ENCODE measurements at places on chromosomes 7 and 10.

GRCh38 chr7:80186721-80187120 lies 52.1 kb downstream of the GNAI1 start:
- H3K27ac ChIP-seq, result no peak overlapping the region
- peaks cover 5% of the 10 kb centered on the region for H3K4me1 ChIP-seq
- DNase-seq, result no peak
- H3K4me3 ChIP-seq, result no peak overlapping the region
- H3K36me3 ChIP-seq, result no peaks in the 10 kb centered on the region

DNA sequence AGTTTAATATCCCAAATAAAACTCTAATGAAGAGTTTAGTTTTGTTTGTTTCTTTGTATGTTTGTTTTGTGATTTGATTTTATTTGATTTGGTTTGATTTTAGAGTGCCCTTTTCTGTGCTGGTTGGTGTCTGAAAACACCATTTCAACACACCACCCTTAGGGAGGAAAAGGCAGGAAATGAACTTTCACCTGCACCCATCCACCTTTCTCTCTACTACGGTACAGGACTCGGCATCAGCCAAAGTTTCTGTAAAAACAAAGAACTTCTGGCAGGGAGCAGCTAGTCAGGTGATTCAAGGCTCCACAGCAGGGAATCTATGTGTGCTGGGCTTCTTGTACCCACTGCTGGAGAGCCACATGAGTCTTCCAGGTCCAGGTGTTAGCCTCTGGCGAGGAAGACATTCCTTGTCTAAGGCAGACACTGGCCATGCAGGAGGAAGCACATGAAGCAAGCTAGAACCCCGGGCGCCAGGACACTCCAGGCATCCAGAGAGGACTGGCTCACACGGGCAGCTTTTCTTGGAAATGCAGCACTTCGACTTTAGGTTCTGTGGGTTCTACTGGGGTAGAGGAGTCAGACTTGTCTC lies 22.1 kb upstream of the STK17A start:
- no peak for DNase-seq
- H3K4me1 ChIP-seq, result peaks cover 2% of the 10 kb centered on the region
- no peak overlapping the region for H3K27ac ChIP-seq
- H3K36me3 ChIP-seq, result no peaks in the 10 kb centered on the region
- no peak overlapping the region for H3K4me3 ChIP-seq

DNA sequence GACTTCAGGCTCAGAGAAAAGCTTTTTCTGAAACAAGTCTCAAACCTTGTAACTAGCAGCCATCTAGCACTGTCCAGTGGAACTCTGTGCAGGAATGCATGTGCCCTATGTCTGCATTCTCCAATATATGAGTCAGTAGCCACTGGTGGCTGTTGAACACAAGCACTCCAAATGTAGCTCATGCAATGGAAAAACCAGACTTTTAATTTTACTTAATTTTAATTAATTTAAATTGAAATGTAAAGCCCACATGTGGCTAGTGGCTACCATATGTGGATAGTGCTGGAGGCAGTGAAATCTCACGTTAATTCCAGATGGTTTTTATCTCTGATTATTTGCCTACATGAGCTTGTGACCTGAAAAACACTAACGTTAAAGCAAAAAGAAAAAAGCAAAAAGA lies 225.1 kb downstream of the GATA3 start:
- no peak overlapping the region for H3K27ac ChIP-seq
- H3K4me3 ChIP-seq, result no peak overlapping the region
- no peaks in the 10 kb centered on the region for H3K27me3 ChIP-seq
- H3K36me3 ChIP-seq, result no peaks in the 10 kb centered on the region
- no peaks in the 10 kb centered on the region for H3K4me1 ChIP-seq
- DNase-seq, result no peak

GRCh38 chr7:67496589-67496988 lies 500.0 kb downstream of the TYW1 start:
- no peak overlapping the region for H3K27ac ChIP-seq
- H3K4me1 ChIP-seq, result no peaks in the 10 kb centered on the region
- H3K27me3 ChIP-seq, result no peaks in the 10 kb centered on the region
- H3K36me3 ChIP-seq, result no peaks in the 10 kb centered on the region
- no peak for DNase-seq

- H3K27ac ChIP-seq, result no peak overlapping the region
- DNase-seq, result no peak
- no peaks in the 10 kb centered on the region for H3K4me1 ChIP-seq
- H3K36me3 ChIP-seq, result no peaks in the 10 kb centered on the region
Measured at GRCh38 chr7:2821161-2821841, 22.8 kb downstream of the GNA12 start.

- no peak for DNase-seq
- H3K36me3 ChIP-seq, result no peaks in the 10 kb centered on the region
- no peak overlapping the region for H3K27ac ChIP-seq
Measured at GRCh38 chr7:102288285-102288930, 1.7 kb downstream of the SH2B2 start.

GRCh38 chr7:111690364-111691111 lies 128.2 kb upstream of the IMMP2L start:
- H3K27ac ChIP-seq, result no peak overlapping the region
- H3K27me3 ChIP-seq, result no peaks in the 10 kb centered on the region
- H3K4me1 ChIP-seq, result no peaks in the 10 kb centered on the region
- no peak for DNase-seq
- no peak overlapping the region for H3K4me3 ChIP-seq

- peaks cover 66% of the 10 kb centered on the region for H3K4me1 ChIP-seq
- DNase-seq, result peak; percentile 29
- no peaks in the 10 kb centered on the region for H3K27me3 ChIP-seq
- H3K27ac ChIP-seq, result peak overlapping the region; percentile 76
- H3K4me3 ChIP-seq, result peak overlapping the region; percentile 76
- peaks cover 8% of the 10 kb centered on the region for H3K36me3 ChIP-seq
Measured at GRCh38 chr10:131901181-131901829, 497 bp downstream of the PPP2R2D start.

GRCh38 chr10:48501226-48501625 lies 103.6 kb downstream of the ARHGAP22 start:
- DNase-seq, result no peak
- no peaks in the 10 kb centered on the region for H3K4me1 ChIP-seq
- H3K27me3 ChIP-seq, result peaks cover 34% of the 10 kb centered on the region

GRCh38 chr7:32658467-32658869 lies 163.2 kb downstream of the AVL9 start:
- no peaks in the 10 kb centered on the region for H3K4me1 ChIP-seq
- no peak for DNase-seq
- H3K4me3 ChIP-seq, result no peak overlapping the region
- no peak overlapping the region for H3K27ac ChIP-seq

DNA sequence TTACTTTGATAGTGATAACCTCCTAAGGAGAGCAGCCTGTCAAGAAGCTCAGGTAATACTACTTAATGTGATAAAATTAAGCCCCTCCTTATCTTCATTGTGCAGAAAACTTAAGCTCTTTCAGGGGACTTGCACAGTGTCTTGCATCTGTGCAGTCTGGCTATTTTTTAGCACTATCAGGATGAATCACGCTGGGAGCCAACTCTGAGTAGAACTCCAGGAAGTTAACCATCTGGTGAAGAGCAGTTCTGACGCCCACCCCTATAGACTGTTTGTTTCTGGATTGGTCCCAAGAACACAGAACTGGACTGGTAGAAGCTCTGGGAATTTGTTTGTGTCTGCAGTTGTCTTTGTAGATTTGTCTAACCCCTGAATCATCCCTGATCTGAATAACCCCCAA lies 41.9 kb downstream of the AGK start:
- H3K4me1 ChIP-seq, result peaks cover 12% of the 10 kb centered on the region
- no peaks in the 10 kb centered on the region for H3K27me3 ChIP-seq
- no peak for DNase-seq

GRCh38 chr10:63355682-63356081 lies 110.1 kb downstream of the JMJD1C start:
- DNase-seq, result no peak
- no peaks in the 10 kb centered on the region for H3K27me3 ChIP-seq
- no peaks in the 10 kb centered on the region for H3K36me3 ChIP-seq
- no peak overlapping the region for H3K27ac ChIP-seq
- H3K4me3 ChIP-seq, result no peak overlapping the region
- H3K4me1 ChIP-seq, result no peaks in the 10 kb centered on the region

GRCh38 chr10:3935141-3935540 lies 150.1 kb upstream of the KLF6 start:
- DNase-seq, result peak; percentile 10
- no peaks in the 10 kb centered on the region for H3K36me3 ChIP-seq
- no peak overlapping the region for H3K4me3 ChIP-seq
- H3K4me1 ChIP-seq, result peaks cover 13% of the 10 kb centered on the region
- peak overlapping the region; percentile 87 for H3K27ac ChIP-seq

DNA sequence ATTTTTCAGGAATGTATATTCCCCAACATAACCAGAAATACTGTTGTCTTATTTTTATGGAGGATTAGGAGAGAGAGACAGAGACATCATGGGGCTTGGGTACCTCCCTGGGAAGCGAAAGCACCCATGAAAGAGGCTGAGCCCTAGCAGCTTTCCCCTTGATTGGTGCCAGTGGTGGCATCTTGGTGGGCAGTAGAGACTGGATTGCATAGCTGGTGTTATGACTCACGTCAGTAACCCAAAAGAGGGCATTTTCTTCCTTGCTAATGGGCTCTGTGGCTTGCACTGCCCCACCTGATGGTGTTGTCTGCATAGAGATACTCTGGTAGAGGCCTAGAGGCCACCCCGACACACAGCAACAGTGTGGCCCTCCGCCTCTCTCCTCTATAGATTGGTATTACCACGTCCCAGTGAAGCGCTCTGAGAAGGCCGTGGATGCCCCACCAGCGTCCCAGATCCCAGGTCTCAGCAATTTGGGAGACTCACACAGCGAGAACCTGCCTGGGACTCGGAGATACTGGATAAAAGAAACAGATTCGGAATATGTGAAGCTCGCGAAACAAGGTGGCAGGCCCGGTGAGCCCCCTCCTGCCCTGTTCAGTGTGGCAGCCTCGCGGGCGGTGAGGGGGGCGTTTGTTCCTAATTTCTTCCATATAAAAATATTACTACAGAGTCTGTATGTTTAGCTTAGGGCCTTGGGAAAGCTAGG lies 5.8 kb downstream of the C7orf57 start:
- no peak for DNase-seq
- H3K27ac ChIP-seq, result no peak overlapping the region
- H3K4me3 ChIP-seq, result no peak overlapping the region
- H3K27me3 ChIP-seq, result peaks cover 7% of the 10 kb centered on the region
- no peaks in the 10 kb centered on the region for H3K36me3 ChIP-seq

DNA sequence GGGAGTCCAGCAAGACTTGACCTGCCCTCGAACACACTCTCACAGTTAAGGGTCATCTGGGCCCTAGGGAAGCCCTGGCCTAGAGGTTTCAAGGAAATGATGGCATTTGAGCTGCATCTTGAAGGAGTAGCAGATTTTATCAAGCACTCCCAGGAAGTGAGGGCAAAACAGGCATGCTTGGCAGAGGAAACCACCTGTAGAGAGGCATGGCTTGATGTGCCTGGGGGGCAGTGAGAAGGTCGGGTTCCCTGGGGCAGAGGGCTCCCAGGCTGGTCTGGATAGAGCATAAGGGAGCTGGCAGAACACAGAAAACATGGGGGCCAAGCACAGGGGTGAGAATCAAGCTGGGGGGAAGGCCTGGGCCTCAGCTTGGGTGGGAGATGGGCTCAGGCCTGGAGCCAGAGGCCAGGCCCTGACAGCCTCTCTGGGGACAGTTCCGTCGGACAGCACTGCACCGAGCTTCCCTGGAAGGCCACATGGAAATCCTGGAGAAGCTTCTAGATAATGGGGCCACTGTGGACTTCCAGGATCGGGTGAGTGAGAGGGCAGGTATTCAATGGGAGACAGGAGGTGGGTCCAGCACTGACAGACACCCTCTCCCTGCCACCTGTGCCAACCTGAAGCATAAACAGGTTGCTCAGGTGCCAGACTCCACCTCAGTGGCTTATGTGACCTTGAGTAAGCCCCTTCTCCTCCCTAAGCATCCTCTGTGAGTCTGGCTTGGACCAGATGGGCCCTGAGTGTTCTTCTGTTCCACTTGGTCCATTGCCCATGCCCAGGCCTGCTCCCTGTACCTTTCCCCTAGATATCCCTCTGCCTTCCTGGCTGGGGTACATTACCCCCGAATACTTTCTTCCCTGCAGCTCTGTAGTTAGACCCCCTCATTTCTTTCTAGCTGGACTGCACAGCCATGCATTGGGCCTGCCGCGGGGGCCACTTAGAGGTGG lies 3.5 kb upstream of the HOGA1 start:
- H3K27me3 ChIP-seq, result no peaks in the 10 kb centered on the region
- no peaks in the 10 kb centered on the region for H3K4me1 ChIP-seq

- H3K36me3 ChIP-seq, result no peaks in the 10 kb centered on the region
- DNase-seq, result no peak
Measured at GRCh38 chr10:86207226-86207625, 159.4 kb downstream of the GRID1 start.

GRCh38 chr7:21869785-21870402 lies 75.8 kb downstream of the CDCA7L start:
- H3K4me3 ChIP-seq, result no peak overlapping the region
- H3K27ac ChIP-seq, result no peak overlapping the region
- H3K27me3 ChIP-seq, result no peaks in the 10 kb centered on the region
- H3K4me1 ChIP-seq, result no peaks in the 10 kb centered on the region

DNA sequence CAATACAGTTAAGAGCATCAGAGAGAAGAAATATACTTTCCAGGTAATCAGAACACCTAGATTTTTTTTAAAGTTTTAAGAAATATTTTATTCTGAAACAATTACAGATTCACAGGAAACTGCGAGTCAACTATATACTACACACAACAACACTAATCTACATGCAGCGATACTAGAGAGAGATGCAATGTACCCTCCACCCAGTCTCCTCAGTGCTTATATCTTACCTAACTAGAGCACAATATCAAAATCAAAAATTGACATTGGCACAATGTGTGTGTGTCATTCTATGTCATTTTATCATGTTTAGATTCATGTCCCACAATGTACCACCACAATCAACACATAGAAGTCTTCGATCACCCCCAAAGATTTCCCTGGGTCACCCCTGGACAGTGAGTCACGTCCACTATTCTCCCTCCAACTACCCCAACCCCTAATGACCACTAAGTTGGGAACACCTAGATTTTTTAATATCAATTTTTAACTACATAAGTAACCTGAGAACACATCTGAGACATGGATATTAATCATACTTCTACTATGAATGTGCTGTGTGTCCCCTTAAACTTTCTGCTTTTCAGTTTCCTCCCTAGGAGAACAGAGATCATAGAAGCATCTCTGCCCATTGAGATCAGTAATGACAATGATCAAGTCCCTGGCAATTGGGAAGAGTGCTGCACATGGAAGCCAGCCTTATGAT lies 86.5 kb downstream of the GSAP start:
- H3K36me3 ChIP-seq, result no peaks in the 10 kb centered on the region
- DNase-seq, result no peak
- peaks cover 31% of the 10 kb centered on the region for H3K4me1 ChIP-seq
- no peak overlapping the region for H3K27ac ChIP-seq
- H3K27me3 ChIP-seq, result no peaks in the 10 kb centered on the region
- H3K4me3 ChIP-seq, result no peak overlapping the region

Data from T-cell (primary cell).